ENCODE measurements at places on chromosomes 16 and 17. TPM values are rescaled to one million over a fixed set of nuclear protein-coding genes. Genes with fewer than 3 reads are reported as not detected.

Gene C17orf100
- total RNA-seq: 0.28 TPM

- DNase-seq: no peak
Observed at GRCh38 chr17:77211681-77212080, 70.9 kb downstream of the SEC14L1 start.

Gene ABI3
- total RNA-seq: 1.1 TPM

DNA sequence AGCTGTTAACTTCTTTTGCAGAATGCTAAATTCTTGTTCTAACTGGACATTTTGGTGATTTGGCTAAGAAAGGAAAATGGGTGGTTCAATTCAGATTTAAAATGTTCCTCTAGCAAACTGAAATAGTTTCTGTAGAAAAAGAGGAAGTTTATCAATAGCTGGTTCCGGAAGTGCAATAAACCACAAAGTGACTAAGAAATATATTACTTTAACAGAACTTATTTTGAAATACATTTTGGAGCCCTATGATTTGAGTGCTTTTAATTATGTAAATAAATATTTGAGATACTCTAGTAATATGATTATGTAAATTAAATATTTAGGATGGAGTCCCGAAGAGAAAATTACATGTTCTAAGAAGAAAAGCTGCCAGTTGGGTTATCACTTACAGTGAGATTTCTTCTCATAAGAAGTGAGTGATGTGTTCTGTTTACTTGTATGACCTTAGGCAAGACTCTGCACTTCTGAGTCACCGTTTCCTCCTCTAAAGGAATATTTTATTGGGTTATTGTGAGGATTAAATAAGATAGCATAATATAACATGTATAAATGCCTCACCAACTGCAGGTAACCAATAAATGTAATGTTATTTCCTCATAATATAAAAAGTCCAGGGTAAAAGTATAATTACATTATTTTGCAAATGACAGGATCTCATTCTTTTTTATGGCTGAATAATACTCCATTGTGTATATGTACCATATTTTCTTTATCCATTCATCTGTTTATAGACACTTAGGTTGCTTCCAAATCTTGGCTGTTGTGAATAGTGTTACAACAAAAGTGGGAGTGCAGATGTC lies at the start of gene EVI2B:
Gene EVI2B, minus strand, starts transcription at position 73 of the 800 bp plus-strand sequence. CDS start 8,445 bp downstream, outside the sequence.
- peak; percentile 64 for DNase-seq

DNA sequence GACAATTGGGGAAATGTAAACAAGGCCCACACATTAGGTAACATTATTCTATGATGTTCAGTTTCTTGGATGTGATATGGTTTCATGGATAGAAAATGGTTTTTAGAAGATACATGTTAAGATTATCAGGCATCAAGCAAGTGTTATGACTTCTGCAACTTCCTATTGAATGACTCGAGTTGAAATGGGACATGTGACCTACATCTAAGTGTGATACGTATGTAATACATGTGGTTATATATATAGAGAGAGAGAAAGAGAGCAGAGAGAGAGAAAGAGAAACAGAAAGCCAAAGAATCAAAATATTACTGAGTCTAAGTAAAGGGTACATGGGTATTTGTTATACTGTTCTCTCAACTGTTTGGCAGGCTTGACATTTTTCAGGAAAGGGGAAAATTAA lies 1.7 kb downstream of the TMEM170A start:
- DNase-seq: no peak

GRCh38 chr17:2691965-2692780 lies 19.4 kb downstream of the CLUH start:
- no peak for DNase-seq

GRCh38 chr16:77332792-77333191 lies 102.0 kb downstream of the ADAMTS18 start:
- no peak for DNase-seq

DNA sequence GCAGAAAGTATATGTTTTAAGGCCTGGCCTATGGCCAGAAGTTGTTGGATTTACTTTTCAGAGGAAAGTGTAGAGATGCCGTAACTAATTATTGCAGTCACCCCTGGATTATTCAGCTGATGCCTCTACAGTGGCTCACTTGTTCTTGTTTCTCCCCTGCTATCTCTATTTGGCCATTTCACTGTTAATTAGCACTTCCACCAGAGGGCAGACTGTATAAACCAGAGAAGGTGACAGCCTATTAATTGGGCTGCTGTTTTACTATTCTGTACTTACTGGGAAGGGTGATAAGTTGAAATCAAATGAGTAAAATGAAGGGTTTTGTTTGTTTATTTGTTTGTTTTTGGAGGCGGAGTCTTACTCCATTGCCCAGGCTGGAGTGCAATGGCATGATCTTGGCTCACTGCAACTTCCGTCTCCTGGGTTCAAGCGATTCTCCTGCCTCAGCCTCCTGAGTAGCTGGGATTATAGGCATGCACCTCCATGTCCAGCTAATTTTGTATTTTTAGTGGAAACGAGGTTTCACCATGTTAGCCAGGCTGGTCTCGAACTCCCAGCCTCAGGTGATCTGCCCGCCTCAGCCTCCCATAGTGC lies 66.0 kb downstream of the CDK12 start:
- no peak for DNase-seq

DNA sequence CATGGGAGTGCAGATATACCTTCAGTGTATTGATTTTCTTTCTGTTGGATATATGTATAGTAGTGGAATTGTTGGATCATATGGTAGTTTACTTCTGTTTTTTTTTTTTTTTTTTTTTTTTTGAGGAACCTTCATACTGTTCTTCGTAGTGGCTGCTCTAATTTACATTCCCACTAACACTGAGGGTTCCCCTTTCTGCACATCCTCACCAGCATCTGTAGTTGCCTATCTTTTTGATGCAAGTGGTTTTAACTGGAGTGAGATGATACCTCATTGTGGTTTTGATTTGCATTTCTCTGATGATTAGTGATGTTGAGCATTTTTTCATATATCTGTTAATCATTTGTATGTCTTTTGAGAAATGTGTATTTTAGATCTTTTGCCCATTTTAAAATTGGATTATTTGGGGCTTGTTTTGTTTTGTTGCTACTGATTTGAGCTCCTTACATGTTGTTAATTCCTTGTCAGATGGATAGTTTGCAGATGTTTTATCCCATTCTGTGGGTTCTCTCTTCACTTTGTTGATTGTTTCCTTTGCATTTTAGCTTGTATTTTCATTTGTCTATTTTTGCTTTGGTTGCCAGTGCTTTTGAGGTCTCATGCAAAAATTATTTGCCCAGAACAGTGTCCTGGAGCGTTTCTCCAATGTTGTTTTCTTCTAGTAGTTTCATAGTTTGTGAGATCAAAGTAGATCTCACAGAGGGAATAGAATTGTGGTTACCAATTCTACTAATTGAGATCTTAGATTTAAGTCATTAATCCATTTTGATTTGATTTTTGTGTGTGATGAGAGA lies 25.0 kb upstream of the BCAS3 start:
- no peak for DNase-seq

GRCh38 chr16:19225651-19226050 lies 57.6 kb downstream of the SYT17 start:
- DNase-seq: no peak

Gene TPPP3
- total RNA-seq: 0.54 TPM

Gene NR1D1
- 0.28 TPM for total RNA-seq

GRCh38 chr16:15951852-15952251 lies 2.4 kb downstream of the ABCC1 start:
- no peak for DNase-seq

- peak; percentile 23 for DNase-seq
Observed at GRCh38 chr16:30609002-30609925, 925 bp downstream of the ZNF689 start.

DNA sequence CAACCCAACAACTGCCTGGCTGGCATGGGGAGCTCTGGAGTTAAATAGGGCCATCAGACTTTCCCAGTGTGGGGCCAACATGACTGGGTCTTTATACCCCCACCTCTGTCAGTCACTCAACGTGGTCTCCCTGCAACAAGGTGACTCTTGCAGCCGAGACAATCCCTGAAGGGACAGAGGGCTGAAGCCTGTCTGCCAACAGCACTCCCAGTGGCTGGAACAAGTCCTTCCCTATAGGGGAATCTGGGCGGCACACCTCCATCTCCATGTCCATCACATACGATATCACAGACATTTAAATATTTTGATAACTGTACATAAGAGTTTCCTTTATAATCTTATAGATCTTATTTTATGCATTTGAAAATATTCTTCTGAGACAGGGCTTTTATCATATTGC lies 4.8 kb upstream of the MAPT start:
- DNase-seq: no peak

DNA sequence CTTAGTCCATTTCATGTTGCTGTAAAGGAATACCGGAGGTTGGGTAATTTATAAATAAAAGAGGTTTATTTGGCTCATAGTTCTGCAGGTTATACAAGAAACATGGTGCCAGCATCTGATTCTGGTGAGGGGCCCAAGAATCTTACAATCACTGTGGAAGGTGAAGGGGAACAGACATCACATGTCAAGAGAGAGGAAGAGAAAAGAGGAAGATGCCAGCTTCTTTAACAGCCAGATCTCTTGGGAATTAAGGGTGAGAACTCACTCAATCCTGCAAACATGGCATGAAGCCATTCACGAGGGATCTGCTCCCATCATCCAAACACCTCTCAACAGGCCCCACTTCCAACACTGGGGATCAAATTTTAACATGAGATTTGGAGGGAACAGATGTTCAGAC lies 49.5 kb downstream of the BMERB1 start:
- DNase-seq: no peak

- peak; percentile 89 for DNase-seq
Observed at GRCh38 chr17:16477255-16477654, 14.7 kb downstream of the LRRC75A start.

DNA sequence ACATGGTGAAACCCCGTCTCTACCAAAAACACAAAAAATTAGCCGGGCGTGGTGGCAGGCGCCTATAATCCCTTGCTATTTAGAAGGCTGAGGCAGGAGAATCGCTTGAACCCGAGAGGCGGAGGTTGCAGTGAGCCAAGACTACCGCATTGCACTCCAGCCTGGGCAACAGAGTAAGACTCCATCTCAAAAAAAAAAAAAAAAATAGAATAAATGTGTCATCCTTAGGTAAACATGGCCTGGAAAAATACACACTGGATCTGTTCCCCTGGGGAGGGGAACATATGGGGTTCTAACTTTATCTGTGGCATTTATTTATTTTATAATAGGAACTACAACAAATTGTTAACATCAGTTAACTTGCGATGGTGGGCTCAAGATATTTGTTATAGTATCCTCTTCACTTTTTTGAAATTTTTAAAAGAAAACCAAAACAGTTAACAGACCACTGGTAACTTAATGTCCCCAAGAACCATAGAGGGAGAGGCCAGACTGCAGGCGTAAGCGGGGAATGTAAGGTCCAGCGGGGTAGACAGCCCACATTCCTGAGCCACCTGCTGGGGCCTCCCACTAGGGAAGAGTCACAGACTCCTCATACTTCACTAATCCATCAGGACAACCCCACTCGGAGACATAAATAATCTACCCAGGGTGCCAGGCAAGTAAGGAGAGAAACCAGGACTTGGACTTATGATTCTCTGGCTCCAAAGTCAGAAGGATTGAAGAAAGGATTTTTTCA lies 12.5 kb upstream of the TXNDC11 start:
- DNase-seq: no peak

Gene RAMP2
- 0.28 TPM for total RNA-seq

DNA sequence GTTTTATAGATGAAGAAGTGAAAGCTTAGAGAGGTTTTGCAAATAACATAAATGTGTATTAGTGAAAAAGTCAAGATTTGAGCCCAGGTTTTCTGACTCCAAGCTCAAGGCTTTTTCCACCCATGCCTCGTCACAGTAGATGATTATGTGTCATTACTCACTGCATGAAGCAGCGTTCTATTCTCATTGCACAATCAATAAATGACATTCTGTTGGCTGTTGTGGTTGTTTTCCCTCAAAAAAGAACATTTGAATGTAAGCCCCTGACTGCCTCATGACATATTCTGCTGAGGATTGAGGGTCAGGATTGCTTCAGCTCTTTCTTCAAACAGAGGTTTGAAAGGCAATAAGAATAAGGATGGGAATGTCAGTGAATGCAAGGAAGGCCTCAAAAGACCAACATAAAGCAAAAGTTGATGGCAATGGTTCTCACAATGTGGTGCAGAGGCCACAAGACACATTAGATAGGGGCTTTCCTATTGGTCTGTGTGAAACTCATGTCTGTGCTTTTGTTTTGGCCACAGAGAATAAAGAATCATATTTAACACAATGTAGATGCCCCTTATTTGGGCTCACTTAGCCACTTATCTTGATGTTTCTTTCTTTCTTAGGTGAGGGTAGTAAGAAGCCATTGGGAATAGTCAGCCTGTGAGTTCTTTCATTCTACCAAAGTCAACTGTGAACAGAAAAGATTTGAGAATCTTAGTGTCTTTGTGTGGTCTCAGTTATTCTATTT lies 5.4 kb upstream of the MMD start:
- DNase-seq: peak; percentile 58

Gene CCL8
- total RNA-seq: not detected

DNA sequence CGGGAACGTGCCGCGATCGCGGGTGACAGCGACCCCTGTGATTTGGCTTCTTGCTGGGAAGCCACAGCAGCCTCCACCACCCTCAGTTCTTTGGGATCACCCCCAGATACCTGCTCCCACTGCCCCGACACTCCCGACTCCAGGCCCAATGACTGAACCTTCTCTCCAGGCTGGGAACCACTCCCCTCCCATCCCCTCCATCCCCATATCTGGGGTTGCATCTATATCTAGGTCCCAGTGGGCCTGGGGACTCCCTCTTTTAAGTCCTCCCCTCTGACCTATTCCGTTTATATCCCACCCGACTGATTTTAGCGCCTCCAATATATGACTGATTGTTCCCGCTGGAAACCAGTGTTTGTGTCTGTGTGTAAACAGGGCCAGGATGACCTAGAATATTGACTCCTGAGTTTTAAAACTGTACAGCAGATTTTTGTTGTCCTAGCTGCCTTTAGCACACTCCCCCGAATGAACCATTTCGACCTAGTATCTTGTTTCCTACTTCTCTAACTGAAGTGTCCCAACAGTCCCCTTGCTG lies 667 bp downstream of the PSMD3 start:
- no peak for DNase-seq

Gene PIRT
- total RNA-seq: not detected

- DNase-seq: no peak
Observed at GRCh38 chr16:77963185-77964044, 58.9 kb upstream of the CLEC3A start.

DNA sequence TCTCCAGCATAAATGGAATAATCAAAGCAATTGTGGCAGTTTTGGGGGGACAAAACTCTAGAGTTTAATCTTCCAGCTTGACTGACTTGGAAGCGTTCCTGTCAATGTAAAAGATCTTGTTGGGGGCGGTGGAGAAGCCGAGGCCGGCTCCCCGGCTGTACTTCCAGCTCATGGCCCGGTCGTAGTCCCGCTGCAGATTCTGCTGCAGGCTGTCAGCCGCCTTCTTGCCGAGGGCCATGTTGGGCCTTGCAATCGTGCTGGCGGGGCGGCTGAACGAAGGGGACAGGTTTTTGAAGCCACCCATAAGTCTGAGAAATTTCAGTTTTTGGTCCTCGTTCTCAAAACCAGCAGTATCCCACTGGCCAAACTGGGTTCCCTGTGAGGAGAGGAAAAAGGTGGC lies 11.2 kb downstream of the KNOP1 start:
- no peak for DNase-seq

Gene CLEC18A
- total RNA-seq: under 0.01 TPM

Gene CPHXL2
- not detected for total RNA-seq

All from IMR-90 (cell line).